ENCODE measurements at places on chromosomes 7 and 10. TPM values are rescaled to one million over a fixed set of nuclear protein-coding genes. Genes with fewer than 3 reads are reported as not detected.

- DNase-seq, result no peak
Measured at GRCh38 chr7:92782855-92783254, 53.5 kb downstream of the CDK6 start.

- DNase-seq, result peak; percentile 27
Measured at GRCh38 chr7:149690688-149691446, 82.5 kb downstream of the ZNF467 start.

The TBATA gene
- total RNA-seq, result not detected

The ABCB1 gene
- 5.4 TPM for total RNA-seq

- no peak for DNase-seq
Measured at GRCh38 chr10:125502276-125502675, 180.7 kb downstream of the TEX36 start.

GRCh38 chr10:91901784-91902677 is 7.3 kb downstream of the FGFBP3 start:
- DNase-seq, result peak; percentile 69

- no peak for DNase-seq
Measured at GRCh38 chr7:135160098-135160857, 10.2 kb downstream of the CYREN start.

DNA sequence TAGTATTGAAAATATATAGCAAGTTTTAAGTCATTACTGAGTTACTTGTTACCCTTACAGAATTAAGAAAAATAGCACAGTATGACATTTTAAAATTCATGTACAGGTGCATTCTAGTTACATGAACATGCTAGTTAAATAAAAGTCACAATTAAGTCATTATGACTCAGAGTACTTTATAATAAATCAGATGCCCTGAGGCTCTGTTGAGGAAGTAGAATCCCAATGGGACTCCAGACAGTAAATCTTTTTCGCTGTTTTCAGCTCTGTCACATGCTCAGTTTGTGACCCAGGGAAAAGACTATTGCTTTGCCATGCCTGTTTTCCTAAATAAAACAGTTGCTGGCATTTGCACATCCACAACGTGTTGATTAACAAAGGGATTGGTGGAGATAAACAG is 21.0 kb downstream of the NUDT13 start:
- no peak for DNase-seq
